ENCODE measurements at places on chromosomes 5 and 9.

DNA sequence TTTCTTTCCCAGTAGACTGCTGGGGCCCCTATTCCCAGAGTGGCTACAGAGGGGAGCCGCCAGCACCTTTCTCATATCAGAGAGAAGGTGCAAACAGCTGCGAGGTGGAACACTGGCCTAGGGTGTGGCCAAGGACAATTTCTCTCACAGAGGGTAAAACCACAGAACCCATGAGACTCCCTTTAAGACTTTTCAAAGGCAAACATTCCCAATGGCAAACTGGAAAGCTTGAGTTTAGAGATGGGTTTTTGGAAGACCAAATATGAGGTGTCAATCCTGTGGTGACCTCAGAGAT lies 335.1 kb upstream of the PIK3R1 start:
- DNase-seq, result no peak

DNA sequence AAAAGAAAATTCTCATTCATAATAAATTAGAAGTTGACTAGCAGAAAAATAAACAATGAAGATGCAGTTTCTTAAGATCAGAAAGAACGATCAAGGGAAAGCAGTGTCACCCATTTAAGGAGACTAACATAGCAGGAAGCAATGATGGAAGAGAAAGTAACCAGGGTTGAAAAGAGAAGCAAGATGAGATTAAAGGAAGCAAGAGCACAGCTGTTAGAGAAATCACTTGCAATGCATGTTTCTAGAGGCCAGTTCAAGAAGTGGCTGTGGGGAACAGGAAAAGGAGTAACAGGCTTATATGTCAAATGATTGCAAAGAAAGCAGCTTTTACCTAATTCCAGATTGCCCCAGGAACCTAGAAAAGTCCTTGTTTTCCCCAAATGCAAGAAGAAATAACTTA lies 46.8 kb upstream of the SLC1A1 start:
- DNase-seq, result no peak

DNA sequence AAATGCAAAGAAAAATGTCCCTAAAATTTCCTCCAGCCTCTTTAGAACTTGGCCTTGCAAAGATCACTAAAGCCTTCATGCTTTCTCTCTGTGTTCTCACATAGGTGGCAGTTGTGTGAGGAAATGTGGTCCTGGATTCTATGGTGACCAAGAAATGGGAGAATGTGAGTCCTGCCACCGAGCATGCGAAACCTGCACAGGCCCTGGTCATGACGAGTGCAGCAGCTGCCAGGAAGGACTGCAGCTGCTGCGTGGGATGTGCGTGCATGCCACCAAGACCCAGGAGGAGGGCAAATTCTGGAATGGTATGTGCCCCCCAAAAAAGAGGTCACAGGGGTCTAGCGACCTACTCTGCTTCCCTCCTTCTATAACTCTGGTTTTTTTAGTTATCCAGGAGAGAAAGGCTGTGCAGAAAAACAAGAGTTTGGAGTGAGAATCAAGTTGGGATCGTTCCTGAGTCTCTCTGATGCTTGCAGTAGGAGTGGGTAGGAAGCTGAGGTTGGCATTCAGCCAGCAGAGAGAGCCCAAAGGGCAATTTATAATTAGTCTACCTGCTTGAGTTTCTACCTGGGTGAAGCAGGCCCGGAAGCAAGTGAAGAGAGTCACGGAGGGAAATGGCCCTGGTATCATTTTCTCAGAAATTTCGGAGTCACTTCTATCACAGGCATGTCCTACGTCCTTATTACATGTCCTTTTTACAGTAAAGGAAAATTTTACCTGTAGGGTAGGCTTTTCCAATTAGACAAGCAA lies 97.5 kb downstream of the RFK start:
- DNase-seq, result no peak

DNA sequence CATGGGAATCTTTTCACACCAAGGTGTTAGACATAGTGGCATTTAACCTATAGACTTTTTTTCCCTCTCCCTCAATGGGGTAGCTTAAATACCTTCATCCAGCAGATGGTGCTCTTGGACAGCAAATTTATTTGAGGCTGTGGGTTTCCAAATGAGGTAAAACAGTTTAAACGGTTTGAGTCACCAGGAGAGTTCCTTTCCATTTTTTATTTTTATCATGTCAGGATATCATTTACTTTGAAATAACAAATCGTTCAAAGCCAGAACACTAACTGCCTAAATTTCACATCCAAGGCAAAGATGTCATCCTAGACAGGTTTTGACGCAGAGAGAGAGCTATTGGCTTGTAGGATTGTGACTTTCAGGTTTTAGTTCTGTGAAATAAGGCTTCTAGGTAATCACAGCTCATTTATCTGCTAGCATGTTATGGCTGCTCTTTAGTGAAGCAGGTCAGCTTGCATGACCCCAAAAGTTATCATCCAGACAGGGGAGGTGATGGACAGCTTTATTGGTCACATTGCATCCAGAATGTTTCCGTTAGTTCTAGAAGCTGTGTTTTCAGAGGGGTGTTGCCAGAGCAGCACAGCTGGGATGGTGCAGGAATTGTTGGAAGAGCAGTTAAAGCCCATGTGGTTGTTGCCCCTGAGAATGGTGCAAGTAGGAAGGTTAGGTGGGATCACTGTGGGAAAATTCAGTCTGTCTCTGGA lies 69.8 kb downstream of the KDM4C start:
- DNase-seq, result peak; percentile 13

GRCh38 chr9:22033012-22033630 lies 24.0 kb upstream of the CDKN2B start:
- no peak for DNase-seq

DNA sequence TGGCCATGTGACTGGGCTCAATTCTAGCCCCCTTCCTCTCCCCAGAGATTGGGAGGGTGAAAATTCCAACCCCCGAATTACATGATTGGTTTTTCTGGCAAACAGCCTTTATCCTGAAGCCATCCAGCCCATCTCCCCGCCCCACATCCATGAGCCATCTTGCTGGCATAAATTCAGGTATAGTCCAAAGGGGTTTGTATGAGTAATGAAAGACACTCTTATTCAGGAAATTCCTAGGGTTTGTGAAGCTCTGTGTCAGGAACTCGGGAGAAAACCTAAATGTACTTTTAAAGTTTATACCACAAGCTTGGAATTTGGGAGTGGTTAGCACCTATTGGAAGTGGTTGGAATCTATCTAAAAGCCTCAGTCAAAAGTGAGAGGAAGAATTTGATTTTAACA lies 80.6 kb upstream of the SIMC1 start:
- no peak for DNase-seq

GRCh38 chr5:65768723-65769346 lies 46.8 kb downstream of the NLN start:
- no peak for DNase-seq

DNA sequence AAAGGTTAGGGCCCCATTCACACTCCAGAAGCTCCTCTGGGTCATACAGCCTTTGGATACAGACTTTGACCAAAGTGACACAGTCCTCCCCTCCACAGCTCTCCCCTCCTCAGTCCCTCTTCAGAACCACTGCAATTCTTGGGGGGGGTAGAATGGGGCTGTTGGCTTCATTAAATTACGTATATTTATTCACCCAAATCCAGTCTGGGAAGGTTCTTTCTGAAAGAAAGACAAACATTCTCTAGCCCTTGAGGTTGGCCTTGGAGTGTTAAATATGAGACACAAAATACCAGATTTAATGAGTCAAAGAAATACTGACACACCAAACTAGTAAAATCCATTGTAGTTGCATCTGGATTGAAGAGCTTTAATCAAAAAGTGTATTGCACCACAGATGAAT lies 16.1 kb downstream of the ARPC5L start:
- no peak for DNase-seq

GRCh38 chr5:117414926-117415325 lies 840.3 kb upstream of the SEMA6A start:
- DNase-seq, result no peak

- no peak for DNase-seq
These were observed 147.4 kb downstream of the PBX3 start for GRCh38 chr9:125894566-125894965.

DNA sequence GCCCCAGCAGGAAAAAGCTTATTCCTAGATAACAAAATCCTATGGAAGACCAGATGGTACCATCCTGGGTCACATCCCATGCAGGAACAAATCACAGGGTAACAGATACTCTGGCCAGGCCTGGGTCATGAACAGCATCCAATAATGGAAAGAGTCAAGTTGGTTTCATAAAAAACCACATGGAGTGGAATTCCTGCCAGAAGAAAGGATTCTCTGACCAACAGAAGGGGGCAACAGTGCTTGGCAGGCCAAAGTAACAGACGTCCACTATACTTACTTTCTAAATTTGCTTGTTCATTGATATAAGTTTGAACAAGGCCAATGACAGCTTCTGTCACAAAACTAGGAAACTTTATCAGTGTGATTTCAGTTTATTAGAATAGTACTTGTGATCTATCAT lies 273.5 kb downstream of the ARRDC3 start:
- no peak for DNase-seq

DNA sequence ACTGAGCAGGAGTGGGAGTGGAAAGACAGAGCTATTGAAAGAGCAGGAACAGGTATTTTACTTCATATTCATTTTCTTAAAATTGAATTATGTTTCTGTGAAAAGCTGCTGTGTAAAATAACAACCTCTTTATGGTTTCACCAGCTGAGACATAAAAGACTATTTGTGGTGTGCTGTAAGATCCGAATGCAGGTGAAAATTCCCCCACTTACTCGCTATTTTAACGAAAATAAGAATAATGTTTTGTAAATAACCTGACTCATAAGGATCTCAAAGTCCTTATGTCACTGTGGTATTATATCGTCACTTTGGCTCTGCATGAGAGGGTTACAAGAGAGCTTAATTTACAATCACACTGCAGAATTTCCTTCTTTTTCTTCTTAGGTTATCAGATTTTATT lies 65.3 kb upstream of the NFIB start:
- DNase-seq, result no peak

- no peak for DNase-seq
These were observed 240.1 kb downstream of the DENND1A start for GRCh38 chr9:123689701-123690428.

GRCh38 chr5:178143901-178144300 lies 9.8 kb downstream of the NHP2 start:
- DNase-seq, result no peak

- no peak for DNase-seq
These were observed 105.0 kb downstream of the FGF18 start for GRCh38 chr5:171524466-171524865.

GRCh38 chr5:174410716-174411478 lies 313.5 kb upstream of the MSX2 start:
- DNase-seq, result no peak

GRCh38 chr5:73946919-73947602 lies 321.1 kb downstream of the ARHGEF28 start:
- no peak for DNase-seq

DNA sequence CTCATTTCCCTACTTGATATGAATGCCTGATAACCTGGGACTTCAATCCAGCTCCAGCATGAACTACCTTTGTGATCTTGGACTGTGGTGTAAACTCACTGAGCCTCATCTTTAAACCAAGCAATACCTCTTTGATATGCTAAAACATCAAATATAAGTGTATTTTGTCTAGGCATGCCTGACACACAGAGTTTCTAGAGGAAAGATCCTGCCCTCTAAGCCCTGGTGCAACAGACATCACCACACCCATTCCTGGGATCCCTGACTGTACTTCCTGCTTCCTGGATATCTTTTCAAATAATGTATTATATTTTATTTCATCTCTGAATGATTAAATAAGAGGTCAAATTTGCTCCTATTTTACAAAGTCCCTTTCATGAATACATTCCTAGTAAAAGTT lies 55.8 kb downstream of the ANXA2R start:
- DNase-seq, result no peak

GRCh38 chr5:56313004-56313531 lies 79.9 kb upstream of the ANKRD55 start:
- no peak for DNase-seq

GRCh38 chr5:79962575-79963222 lies 28.4 kb downstream of the MTX3 start:
- no peak for DNase-seq

All from NCI-H1930 (cell line).